CD4-positive, alpha-beta T cell (primary cell): ENCODE measurements at places on chromosomes 4 and X.

GRCh38 chr4:182478475-182478874 is 235.3 kb downstream of the TENM3 start:
- DNase-seq: no peak

DNA sequence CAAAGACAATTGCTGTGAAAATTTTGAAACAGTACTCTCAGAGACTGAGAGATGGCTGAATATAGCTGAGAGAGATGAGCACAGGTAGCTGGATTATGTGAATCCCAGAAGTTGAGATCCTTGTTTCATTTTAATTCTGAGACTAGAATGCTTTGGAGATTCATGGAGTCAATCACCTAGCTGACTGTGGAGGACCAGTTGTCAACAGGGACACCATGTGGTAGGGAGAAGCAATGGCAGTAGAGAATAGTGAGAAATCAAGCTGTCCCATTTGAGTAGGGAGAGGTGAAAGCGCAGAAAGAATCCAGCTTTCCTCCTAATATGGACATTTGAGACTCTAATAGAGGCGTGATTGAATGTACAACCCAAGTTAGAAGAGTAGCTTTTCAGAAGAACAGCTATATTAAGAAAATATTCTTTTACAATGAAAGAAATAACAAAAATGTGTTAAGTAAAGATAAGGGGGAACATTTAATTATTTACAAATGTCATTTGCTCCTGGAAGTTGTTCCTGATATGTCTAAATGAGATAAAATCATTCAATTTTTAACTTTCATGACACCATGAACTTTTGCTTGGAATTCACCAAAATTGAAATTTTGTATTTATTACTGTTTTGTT is 30.3 kb upstream of the GLRB start:
- DNase-seq: no peak

DNA sequence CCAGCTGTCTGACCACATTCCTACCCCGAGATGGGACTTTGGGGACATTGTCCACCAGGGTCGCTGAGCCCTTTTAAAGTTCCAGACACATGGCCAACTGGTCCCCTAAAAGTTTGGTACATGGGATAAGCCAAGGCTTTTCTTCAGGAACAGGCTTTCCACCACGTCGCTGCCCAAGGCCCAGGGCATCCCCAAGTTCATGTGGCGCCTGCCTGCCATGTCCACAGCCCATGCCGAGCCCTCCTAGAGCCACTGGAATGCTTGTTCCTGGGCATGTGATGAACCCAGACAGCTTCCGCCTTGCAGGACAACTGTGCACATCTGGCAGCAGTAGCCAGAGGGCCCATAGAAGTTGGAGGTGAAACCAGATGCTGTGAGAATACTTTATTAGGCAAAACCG is 41.3 kb downstream of the FRG1 start:
- no peak for DNase-seq

DNA sequence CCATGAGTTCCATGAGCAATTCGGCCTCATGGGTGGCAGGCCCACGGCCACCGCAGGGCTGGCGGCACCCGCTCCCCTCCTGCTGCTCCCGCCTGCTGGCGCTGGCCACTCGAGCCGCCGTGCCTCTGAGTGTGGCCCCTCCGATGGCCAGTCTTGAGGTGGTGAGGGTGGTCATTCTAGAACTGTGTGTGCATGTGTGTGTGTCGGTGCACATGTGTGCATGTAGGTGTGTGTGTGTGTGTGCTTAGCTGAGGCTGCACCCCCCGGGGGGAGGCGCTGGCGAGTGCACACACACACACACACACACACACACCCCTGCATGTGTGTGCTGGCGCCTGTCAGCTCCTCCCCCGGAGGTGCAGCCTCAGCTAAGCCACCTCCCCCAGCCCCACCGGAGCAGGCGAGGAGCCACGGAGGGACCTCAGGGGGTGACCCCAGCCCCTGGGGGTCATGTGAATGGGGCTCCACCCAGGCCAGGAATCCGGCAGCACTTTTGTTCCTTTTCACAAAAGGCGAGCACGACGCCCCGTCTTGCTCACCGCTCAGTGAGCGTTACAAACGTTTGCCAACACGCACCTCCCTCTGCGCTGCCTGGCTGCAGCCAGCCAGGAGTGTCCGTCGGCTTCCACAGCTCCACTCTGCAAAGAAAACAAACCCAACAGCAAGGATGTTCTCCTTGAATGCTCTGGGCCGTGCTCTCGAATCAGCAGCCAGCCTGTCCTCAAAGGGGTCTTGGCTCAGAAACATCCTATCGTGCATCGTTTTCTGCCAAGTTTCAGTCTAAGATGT is 29.9 kb downstream of the FGFRL1 start:
- no peak for DNase-seq

DNA sequence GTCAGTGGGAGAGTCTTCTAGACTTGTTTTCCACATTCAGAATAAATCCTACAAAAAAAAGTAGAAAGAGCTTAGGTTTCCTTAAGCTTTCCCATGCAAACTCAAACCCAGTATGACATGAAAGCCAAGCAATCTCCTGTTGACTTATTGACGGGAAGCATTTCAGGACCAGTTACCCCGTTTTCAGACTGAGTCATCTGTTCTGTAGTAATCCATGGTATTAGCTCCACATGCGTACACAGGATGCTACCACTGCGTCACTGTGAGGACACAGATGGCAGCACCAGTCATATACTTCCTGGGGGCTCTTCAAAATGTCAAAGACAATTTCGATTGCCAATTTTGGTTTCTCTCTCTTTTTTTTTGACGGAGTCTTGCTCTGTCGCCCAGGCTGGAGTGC is 224.9 kb upstream of the MAD2L1 start:
- DNase-seq: no peak

GRCh38 chr4:75786938-75787337 is 62.6 kb downstream of the USO1 start:
- no peak for DNase-seq

GRCh38 chrX:63511361-63511760 is 160.2 kb upstream of the SPIN4 start:
- no peak for DNase-seq

DNA sequence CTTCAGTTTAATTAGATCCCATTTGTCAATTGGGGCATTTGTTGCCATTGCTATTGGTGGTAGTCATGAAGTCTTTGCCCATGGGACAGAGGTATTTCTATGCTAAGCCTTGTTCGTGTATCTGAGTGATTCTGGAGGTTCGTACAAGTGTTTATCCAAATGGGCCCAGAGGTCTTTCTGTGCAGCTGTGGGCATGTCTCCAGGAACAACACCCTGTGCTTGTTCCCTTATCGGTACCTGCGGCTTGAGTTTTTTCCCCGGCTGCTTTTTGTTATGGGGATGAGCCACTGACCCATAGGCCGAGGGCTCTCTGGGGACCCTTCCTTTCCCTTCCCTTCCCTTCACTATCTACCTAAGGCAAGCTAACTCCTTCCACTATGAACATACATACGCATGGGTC is 81.4 kb upstream of the WDR1 start:
- DNase-seq: no peak

- no peak for DNase-seq
Measured at GRCh38 chr4:71132486-71132885, 139.0 kb downstream of the DCK start.

DNA sequence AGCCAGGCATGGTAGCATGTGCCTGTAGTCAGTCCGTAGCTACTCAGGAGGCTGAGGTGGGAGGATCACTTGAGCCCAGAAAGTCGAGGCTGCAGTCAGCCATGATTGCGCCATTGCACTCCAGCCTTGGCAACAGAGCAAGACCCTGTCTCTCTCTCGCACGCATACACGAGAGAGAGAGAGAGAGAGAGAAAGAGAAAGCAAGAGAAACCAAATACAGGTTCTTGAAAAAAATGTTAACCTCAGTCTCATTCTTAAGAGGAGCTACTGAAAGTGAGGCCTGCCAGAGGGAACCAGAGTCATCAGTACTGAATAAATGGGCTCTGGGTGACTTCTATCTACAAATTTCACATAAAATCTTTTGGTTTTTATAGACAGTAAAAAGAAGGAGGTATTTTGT is 42.9 kb downstream of the KIAA0232 start:
- no peak for DNase-seq

DNA sequence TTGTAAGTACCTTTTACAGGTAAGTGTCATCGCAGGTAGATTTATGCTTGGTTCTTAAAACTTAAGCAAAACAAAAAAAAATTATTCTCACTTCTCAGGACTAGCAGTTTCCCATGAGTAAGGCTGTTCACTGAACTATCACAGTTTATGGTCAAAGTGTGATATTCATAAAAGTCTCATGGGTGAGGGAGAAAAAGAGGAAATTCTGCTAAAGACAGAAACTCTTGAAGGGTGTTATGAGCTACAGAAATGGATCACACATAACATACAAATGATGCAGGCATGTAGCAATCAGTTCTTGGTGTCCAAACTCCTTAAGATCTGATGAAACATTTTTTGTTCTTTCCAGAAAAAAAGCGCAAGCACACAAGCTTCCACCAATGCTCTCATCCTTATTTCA is 8.5 kb downstream of the RAB9A start:
- DNase-seq: no peak

DNA sequence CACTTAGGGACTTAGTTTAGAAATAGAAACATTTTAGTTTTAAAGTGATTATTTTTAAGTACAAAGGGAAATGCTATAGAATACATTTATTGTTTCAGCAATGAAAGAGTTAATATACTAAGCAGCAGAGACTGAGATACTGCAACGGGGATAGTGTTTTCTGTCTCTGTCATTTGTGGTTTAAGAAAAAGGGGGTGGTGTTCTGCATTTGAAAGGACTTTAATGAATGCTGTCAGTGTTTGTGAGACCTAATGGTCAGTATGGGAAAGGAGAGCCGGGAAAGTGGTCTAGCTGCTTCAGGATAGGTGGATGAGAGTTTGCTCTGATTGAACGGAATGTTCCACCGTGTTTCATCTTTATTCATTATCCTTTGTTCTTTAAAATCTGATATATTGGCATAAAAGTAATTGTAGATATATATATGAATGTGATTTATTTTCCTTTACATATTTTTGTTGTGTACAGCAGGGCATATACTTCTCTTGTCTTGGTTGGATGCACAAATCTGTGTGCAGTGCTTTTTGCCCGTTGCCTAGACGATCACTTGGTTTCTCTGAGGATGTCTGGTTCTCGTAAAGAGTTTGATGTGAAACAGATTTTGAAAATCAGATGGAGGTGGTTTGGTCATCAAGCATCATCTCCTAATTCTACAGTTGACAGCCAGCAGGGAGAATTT is at the start of gene KLHL5:
TSS of gene KLHL5 (plus strand) at position 139 of the 676 bp plus-strand sequence. CDS start at position 560, 421 bp downstream.
- no peak for DNase-seq

DNA sequence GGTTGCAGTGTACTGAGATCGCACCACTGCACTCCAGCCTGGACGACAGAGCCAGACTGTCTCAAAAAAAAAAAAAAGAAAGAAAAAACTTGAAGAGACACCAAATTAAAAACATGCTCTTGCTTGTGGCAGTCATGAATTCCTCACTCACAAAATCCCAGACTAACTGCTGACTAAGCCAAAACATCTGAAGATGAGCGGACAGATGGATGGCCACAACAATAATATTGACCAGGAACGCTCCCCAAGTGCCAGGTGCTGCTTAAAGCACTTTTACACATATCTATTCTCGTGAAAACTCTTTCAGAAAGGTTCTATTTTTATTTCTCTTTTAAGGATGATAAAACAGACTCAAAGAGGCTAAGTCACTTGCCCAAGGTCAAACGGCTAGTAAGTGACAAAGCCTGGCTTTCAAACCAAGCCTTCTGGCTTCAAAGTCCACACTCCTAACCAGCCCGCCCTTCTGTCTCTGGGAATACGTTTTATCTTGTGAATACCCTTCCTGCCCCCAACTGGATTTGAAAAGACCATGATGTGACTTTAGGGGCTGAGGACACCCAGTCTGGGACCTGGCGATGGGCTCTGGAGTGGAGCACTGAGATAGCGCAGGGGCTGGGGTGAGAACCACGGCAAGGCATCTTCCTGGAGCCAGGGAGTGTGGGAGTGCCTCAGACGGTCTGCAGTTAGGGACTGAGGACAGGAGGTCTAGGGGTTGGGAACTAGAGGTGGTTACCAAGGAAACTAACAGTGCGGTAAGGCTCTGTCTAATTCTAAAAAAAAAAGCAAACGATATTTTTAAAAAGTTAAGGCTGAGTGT is 9.5 kb upstream of the CXCR3 start:
- no peak for DNase-seq

GRCh38 chr4:65653740-65654361 is 16.4 kb downstream of the EPHA5 start:
- DNase-seq: no peak

DNA sequence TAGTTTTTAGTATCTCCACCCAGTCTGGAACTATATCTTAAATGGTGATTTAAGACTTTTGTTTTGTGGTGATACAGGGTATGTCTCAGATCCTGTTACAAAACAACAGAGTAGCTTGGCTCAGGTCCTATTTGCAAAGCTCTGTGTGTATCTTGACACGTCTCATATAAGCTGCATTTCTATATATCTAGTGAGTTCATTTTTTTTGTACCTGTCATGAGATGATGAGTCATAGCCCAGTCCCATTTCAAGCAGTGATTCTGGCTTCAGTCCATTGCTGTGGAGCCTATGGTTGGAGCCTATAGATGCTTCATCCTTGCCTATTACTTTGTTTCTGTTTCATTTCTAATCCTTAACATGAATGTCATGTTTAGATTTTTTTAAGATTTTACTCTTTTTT is 23.0 kb downstream of the GRXCR1 start:
- no peak for DNase-seq

GRCh38 chrX:2572740-2573139 is 72.0 kb upstream of the DHRSX start:
- DNase-seq: no peak

DNA sequence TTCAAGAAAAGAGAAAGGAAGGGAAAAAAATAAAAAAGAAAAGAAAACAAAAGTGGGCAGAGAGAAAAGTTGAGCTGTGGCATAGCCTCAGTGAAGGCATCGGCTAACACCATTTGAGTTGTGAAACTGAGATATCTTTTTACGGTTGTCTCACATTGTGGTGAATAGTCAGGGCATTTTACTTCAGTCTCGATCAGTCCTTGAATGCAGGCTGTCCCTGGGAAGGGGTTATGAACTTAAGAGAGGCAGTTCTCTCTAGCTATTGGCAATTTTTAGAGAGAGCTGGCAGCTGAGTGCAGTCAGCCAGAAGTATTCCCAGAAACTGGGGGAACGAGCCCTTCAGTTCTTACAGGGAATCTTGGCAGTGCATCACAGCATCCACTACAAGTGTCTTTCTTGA is 93.5 kb upstream of the SLC6A14 start:
- no peak for DNase-seq

DNA sequence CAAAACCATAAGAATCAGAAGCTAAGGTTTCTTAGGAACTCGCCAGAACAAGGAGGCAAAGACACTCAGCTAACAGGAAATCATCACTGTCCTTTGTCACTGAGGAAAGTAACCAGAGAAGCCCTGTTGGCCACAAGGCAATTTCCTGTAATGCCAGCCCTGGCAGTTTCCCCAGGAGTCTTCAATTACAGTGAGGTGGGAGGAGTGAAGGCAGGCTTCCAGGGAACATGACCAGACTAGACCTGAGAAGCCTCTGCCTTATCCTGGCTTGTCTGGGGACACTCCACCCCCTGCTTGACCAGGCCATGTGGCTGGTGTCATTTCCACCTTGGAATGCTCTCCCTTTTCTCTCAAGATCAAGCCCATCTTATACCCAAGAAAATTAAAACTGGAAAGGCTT is 125.3 kb downstream of the COL4A6 start:
- no peak for DNase-seq

DNA sequence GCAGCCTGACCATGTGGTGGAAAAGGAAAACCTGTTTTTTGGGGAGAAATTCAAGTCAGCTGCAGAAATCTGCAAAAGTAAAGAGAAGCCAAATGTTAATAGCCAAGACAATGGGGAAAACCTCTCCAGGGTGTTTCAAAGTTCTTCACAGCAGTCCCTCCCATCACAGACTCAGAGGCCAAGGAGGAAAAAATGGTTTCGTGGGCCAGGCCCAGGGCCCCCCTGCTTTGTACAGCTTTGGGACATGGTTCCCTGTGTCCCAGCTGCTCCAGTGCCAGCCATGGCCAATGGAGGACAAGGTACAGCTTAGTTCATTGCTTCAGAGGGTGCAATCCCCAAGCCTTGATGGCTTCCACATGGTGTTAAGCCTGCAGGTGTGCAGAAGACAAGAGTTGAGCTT is 15.2 kb upstream of the YTHDC1 start:
- DNase-seq: no peak
